Activated CD8-positive, alpha-beta memory T cell treated with anti-CD3 and anti-CD28 coated beads, Interleukin-2, amount 10 ng/mL, durations not matched to agents 7 days and 5 days (primary cell): ENCODE measurements at places on chromosomes 11 and 22. TPM values are rescaled to one million over a fixed set of nuclear protein-coding genes. Genes with fewer than 3 reads are reported as not detected.

GRCh38 chr11:57460022-57460757 is at the start of gene RTN4RL2:
RTN4RL2 (plus strand) TSS chr11:57460528; CDS start chr11:57460866, 338 bp downstream.
- peak; percentile 69 for DNase-seq

Gene MYEOV
- not detected for total RNA-seq

Gene LRRC74B
- total RNA-seq: not detected

GRCh38 chr22:27820896-27821866 is 19.6 kb upstream of the MN1 start:
- DNase-seq: no peak

GRCh38 chr11:32895471-32895870 is 2.9 kb downstream of the QSER1 start:
- no peak for DNase-seq
